ENCODE measurements at places on chromosomes 3 and 15.

- no peak for DNase-seq
Measured at GRCh38 chr15:90055182-90055581, 47.1 kb downstream of the IDH2 start.

DNA sequence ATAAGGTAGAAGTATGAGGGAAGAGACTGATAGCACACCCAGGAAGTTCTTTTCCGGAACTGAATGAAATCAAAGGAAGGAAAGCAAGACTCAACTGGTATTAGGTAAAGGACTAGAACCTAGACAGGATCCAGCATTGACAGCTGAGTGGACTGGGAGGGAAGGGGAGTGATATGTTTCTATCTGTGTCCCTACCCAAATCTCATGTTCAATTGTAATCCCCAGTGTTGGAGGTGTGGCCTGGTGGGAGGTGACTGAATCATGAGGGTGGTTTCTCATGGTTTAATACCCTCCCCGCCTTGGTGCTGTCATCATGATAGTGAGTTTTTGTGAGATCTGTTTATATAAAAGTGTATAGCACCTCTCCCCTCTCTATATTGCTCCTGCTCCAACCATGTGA, 415.9 kb upstream of the KCNMB2 start:
- no peak for DNase-seq

- no peak for DNase-seq
Measured at GRCh38 chr15:36911322-36911944, 188.9 kb downstream of the MEIS2 start.

- DNase-seq, result no peak
Measured at GRCh38 chr3:183460081-183461055, 31.9 kb upstream of the MCF2L2 start.

- DNase-seq, result no peak
Measured at GRCh38 chr3:63069806-63070475, 194.7 kb upstream of the CADPS start.

DNA sequence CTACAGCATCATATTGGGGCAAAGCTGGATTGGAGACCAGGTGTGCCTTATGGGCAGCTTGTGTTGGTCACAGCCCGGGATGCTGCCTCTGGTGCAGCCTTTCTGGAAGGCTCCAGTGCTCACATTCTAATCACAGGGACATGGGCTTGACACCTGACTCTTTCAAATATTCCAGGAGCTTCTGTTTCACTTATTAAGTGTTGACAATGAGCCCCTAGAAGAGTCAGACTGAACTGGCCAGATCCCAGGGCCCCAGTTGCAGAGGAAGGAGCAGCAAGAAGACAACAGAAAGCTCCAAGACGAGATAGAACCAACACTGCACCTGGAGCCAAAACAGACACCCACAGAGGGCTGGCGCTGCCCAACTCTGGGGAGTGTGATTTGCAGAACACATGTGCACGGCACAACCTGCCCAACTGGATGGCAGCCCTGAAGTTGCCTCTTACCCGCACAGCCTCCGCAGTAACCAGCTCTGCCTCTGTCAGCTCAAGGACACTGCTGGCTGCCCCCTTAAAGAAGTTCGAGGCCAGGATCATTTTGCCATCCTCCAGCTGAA, 30.3 kb downstream of the ALDH1L1 start:
- no peak for DNase-seq
